Large intestine (tissue), 12 donors: ENCODE measurements at places on chromosomes 4 and X.

DNA sequence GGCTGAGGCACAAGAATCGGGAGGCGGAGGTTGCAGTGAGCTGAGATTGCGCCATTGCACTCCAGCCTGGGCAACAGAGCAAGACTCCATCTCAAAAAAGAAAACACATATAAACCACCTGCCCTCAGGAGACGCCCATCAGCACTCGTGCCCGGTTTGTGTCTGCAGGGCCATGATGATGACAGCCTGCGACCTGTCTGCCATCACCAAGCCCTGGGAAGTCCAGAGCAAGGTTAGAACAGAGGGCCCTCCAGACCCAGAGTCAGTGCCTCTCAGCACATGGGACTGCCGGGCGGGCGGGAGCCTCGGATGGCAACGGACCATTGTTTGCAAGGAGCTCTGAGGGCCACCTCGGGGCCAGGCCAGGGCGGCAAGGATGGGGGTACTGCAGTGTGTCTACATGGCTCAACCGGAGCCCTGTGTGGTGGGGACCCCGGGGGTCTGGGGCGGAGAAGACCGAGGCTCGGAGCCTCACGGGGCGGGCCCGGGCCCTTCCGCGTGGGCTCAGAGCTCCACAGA is 9.3 kb downstream of the ATP5ME start:
- no peak for DNase-seq

- DNase-seq: no peak
Measured at GRCh38 chrX:36609616-36610585, 398.3 kb upstream of the FAM47C start.

GRCh38 chrX:155747520-155747919 is 133.6 kb upstream of the VAMP7 start:
- peak; percentile 57 for DNase-seq

DNA sequence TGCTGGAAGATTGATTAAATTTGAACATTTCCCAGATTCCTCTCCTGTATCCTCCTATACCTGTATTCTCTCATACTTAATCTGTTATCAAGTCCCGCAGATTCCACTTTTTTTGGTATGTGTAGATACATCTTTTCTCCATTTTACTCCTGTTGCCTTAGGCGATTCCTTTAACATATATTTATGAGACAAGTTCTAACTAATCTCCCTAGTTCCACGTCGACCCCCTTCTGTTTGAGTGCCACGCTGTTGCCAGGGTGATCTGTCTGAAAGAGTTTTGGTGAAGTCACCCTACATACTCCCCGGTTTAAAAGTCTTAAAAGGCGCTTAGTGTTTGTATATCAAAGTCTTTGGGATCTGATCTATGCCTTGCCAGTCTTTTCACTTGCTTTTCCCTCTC is 2.4 kb downstream of the HNRNPH2 start:
- DNase-seq: no peak
